ENCODE measurements at places on chromosomes 5 and 9.

DNA sequence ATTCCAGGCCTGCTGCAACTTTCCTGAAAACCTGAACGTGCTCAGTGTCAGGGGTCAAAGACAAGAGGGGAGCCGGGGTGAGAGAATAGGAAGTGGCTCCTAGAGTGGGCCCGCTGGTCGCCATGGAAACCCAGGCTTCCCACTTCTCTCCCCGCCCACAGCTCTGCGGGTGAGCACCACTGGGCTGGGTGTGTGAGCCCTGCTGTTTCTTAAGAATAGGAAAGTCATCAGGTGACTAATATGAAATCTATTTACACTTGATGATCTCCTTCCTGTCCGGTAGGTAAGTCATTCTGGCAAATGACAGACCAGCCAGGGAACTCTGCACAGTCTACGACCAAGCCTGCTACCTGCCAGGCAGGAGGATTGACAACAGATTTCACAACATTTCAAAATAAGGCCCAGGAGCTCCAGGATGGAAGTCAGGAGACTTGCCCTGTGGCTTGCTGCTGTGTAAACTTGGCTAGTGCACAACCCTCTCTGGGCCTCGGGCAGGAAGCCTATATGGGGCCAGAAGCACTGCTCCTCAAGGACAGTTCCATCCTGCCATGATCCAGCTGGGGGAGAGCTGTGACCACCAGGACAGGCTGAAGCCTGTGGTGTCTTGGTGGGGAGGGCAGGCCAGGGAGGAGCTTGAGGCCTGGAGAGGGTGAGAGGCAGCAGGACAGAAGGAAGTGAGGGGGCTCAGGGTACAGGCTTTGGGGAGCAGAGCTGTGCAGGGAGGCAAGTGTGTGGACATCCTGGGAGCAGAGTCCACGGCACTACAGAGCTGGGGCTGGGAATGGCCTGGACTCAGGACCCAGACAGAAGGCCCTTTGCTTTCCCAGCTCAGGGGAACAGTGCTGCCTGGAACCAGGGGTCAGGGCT is 60.6 kb downstream of the SHB start:
- DNase-seq: no peak

- no peak for DNase-seq
These were observed 14.6 kb upstream of the PPP2CA start for GRCh38 chr5:134240421-134240962.

GRCh38 chr5:169648725-169649310 is 11.7 kb downstream of the DOCK2 start:
- no peak for DNase-seq

- no peak for DNase-seq
These were observed 14.4 kb upstream of the SMIM15 start for GRCh38 chr5:61176631-61177030.

DNA sequence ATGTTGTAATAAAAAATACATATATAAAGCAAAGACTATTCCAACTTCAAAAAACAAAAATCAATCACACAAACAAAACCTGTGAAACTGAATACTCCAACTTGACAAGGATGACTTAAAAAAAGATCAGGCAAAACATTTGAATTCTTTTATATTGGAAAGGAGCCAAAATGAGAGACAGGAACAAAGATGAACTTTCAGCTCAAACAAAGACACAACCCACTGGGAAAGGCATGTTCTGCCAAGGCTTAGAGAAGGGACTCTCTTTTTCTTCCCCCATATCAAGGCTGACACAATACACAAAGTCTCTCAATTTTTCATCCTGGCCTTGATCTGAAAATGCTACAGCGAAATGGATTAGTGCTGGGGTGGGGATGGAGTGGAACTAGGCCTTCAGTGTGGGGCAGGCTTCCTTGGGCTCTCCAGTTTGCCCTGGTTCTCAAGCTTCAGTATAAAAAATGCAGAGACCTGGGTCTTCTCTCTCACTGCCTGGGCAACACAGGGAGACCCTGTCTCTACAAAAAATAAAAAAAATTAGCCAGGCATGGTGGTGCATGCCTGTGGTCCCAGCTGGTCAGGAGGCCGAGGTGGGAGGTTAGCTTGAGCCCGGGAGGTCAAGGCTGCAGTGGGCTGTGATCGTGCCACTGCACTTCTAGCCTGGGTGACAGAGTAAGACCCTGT is 11.6 kb upstream of the FAM169A start:
- DNase-seq: no peak

DNA sequence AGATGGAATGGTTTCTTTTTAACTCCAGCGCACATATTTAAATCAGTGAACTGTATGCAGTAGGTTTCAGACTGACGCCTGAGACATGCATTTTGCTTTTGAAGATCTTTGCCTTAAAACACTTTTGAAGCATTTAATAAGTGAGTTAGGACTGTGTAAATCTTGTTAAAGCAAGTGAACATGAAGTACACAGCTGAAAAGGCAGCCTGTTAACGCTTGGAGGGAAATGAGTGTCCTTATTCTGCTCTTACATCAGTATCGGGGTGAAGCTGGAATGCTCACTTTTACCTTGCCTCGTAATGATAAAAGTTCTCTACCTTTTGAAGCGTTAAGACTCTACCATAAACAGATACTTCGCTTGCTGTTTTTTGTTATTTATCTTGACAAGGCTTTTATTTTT is 552.2 kb downstream of the ZNF608 start:
- no peak for DNase-seq

- no peak for DNase-seq
These were observed 27.2 kb downstream of the SLC6A7 start for GRCh38 chr5:150217038-150217437.

DNA sequence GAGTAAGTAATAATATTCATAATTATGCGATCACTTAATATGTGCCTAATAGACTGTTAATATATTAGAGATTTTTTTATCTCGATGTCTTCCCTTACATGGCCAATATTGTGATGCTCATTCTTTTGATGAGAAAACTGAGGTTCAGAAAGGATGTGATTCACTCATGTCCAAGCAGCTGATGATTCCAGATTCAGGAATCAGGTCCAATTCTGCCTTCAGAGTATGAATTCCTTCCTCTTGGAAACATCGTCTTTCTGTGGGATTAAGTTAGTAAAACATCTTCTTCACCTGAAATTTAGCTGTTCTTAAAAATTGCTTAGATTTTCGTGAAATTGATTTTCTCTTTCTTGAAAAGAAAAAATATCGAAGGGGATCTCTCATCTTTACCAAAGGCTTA is 242.5 kb upstream of the RFX3 start:
- no peak for DNase-seq

DNA sequence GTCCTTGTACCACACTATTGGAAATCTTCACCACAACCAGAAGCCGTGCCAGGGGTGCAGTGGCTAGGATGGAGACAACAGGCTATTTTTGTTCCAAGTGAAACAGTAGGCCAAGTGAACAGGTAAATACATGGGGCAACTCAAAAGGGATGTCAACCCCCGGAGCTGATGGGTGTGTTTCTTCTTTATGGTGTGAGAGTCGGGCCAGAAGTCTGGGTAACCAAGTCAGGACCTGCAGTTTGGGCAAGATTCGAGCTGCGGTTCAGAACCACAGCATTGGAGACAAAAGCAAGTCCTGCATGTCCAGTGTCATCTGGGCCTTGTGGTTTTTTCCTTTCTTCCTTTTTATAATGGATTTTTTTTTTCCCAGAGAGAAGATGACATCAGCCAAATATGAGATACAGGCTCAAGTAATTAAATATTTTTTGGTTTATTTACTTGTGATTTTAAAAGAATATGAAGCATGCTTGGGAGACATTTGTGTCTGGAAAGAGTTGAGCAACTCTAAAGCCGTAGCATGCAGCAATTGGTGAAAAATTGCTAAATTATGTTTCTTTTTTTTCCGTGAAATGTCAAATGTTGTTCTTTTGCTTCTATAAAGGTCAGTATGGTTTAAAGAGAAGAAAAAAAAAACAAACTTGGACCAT is 261.6 kb downstream of the ARRDC3 start:
- DNase-seq: no peak

- no peak for DNase-seq
These were observed 24.3 kb downstream of the HMHB1 start for GRCh38 chr5:143836161-143836725.

DNA sequence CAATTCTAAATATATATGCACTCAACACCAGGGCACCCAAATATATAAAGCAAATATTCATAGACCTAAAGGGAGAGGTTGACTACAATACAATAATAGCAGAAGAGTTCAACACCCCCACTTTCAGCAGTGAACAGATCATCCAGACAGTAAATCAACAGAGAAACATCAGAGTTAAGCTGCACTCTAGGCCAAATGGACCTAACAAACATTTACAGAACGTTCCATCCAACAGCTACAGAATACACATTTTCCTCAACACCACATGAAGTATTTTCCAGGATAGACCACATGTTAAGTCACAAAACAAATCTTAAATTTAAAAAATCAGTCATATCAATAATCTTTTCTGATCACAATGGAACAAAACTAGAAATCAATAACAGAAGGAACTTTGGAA is 18.9 kb downstream of the APBA1 start:
- DNase-seq: no peak

DNA sequence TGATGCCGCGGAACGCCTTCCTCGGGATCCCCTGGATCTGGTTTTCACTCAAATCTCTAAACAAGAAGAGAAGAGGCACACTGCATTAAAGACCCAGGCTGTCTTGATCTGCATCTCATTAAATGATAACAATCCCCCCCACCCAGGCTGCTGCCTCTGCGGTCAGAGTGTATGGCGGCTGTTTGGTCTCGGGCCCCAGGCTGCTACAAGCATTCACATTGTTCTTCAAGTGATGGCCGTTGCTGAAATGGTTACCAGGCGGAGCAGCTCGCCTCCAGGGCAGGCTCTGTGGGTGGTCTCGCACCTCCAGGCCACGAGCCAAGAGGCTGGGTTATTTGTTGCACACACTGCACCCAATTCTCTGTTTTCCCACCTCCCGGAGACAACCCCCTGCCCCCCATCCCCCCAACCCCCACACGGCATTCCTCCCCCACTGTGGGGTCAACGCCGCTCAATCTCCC is 304.1 kb upstream of the PANK3 start:
- DNase-seq: no peak

GRCh38 chr5:73373814-73374510 is 74.6 kb downstream of the FOXD1 start:
- no peak for DNase-seq

DNA sequence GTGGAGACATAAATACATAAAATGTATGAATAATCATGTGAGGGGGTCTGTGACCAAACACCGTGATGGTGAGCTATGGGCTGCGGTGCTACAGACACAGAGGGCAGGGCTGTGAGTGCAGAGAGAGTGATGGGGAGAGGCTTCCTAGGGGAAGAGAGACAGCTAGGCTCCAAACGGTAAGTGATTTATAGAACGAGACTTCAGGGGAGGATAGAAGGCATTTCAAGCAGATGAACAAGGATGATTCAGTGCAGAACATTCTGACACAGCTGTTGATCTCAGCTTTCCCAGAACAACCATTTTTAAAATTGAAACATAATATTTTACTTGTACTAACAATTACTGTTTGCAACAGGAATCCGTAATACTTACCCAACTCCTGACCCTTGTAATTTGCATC is 100.7 kb downstream of the GAS1 start:
- DNase-seq: no peak

- no peak for DNase-seq
These were observed 2.9 kb upstream of the TGFBI start for GRCh38 chr5:136025900-136026299.

GRCh38 chr9:103913899-103914298 is 180.2 kb upstream of the SMC2 start:
- no peak for DNase-seq

- no peak for DNase-seq
These were observed 138.0 kb upstream of the EFNA5 start for GRCh38 chr5:107808671-107809137.

DNA sequence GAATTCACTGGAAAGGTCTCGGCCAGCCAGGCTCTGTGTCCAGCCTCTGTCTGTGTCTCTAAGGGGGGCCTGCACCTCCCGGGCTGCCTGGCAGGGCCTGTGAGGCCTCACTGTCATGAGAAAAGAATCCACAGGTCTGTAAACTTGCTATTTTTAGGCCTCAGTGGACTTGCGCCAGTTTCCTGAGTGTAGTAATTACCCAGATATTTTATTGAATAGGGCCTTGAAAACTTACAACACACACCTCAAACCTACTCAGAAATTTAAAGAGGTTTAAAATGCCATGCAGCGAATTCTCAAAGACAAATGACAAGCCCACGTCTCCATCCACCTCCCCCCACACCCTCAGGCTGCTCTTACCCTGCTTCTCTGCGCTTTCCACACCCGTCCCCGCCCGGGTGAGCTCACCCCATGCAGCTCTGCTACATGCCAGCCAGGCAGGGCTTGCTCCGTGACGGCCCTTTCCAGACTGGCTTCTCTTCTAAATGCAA is 8.8 kb upstream of the TENT4A start:
- no peak for DNase-seq

DNA sequence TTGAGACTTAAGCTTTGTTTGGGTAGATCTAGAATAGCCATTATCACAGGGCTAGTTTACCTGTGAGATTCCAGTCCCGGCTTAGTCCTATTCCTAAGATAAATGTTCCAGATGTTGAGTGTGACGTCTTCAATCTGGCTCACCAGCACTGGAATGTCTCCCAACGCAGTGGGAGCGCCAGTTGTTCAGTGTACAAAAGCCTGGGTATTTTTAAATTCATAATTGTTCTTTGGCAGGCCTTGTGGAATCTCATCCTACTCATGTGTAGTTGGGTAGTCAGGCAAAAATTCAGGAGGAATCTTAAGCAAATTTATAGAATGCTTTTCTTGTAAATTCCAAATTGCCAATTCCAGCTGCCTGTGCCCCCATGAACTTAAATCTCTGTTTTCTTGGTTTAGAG is 272.6 kb upstream of the KCNN2 start:
- DNase-seq: no peak

DNA sequence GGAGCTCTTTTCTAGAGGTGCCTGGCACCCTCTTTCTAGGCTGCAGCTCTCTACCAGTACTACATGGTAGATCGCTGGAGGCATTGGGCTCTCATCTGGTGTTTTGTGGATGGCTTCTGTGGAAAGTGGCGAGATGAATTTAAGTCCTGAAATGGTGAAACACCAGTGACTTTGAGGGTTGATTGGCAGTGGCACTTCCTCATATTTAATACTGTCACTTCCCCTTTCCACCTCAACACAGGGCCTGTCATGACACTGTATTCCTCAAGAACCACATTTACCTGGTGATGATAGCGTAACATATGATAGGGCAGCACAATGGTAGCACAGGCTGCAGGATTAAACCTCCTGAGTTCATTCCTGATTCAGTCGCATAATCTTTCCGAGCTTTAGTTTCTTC is 132.1 kb downstream of the KDM4C start:
- no peak for DNase-seq

DNA sequence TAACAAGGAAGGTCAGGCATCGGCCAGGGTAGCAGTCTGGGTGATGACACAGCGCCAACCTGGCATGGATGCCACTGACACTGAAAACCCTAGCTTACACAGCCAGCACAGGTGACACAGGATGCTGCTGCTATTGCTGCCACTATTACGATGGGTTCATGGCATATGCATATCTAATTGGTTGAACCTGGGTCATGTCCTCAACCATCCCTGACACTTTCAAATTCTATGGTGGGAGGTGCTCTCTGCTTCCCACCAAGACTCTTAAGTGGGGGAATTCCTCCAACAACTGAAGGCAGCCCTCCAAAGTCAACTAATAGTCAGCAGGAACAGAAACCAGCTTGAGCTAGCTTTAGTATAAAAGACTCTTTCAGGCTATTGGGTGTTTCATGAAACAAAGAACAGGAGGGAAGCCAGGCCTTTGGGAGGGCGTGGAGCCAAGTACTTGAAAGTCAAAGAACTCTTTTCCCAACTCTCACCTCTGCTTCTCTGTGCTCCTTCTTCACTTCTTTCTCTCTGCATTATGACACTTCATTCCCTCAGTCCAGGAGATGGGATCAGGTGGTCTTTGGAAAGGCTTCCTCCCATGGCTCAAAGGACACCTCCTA is 21.3 kb downstream of the PTTG1 start:
- no peak for DNase-seq

GRCh38 chr5:90134381-90134780 is 275.2 kb downstream of the CETN3 start:
- no peak for DNase-seq
